ENCODE measurements at places on chromosomes 5 and 9. TPM values are rescaled to one million over a fixed set of nuclear protein-coding genes. Genes with fewer than 3 reads are reported as not detected.

DNA sequence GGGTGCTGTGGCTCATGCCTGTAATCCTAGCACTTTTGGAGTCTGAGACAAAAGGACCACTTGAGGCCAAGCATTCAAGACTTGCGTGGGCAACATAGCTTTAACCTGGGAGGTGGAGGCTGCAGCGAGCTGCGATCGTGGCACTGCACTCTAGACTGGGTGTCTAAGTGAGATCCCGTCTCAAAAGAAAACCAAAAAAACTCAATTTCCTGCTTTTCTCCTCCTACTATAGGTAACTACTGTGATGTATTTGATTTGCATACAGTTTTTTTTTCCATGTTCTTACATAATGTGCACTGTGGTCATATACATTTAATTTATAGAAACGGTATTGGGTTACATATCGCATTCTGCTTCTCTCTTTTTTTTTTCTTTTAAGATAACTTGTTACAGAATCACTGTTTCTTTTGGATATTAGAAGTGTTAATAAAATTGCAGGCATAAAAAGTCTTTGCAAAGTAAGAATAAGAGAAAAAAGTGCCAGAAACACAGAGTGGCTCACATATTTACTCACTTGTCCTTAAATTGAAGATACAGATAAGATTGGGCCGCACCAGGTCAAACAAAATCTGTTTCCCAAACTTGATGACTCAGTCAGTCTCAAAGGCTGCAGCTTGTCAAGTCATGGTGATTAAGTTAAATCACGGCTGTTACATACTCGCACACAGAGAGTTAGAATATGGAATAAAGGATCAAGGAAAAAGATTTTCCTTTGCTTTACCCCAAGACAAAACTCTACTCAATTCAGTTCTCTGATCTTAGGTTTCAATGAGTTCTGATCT lies 2.0 kb upstream of the PTGR1 start:
- H3K36me3 ChIP-seq: no peaks in the 10 kb centered on the region
- peaks cover 9% of the 10 kb centered on the region for H3K4me1 ChIP-seq
- no peak overlapping the region for H3K4me3 ChIP-seq
- no peaks in the 10 kb centered on the region for H3K27me3 ChIP-seq
- no peak overlapping the region for H3K27ac ChIP-seq
- DNase-seq: no peak

DNA sequence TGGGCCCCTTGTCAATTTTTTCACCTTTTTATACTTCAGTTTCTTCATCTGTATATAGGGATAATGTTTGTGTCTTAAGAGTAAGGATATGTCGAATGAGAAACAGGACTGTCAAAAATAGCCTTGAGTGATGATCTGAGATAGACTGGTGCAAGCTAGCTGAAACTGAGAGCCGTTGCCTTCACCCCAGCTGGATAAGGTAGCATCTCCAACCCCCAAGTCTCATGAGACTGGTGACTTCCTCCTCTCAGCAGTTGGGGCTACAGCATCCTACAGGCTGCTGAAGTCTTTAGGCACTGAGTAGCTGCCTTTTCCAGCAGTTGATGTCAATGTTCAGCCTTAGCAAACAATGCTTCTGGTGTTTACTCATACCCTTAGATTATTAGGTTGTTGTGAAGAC lies 330.2 kb downstream of the OSTF1 start:
- H3K27me3 ChIP-seq: no peaks in the 10 kb centered on the region
- no peak for DNase-seq
- H3K36me3 ChIP-seq: no peaks in the 10 kb centered on the region
- H3K4me1 ChIP-seq: no peaks in the 10 kb centered on the region

GRCh38 chr5:173464813-173465212 lies 136.6 kb upstream of the STC2 start:
- H3K4me1 ChIP-seq: no peaks in the 10 kb centered on the region
- H3K4me3 ChIP-seq: no peak overlapping the region
- H3K27ac ChIP-seq: no peak overlapping the region
- H3K27me3 ChIP-seq: no peaks in the 10 kb centered on the region

The FBN2 gene
- 0.06 TPM for total RNA-seq

The LIFR gene
- total RNA-seq: 17.0 TPM

The DEPDC1B gene
- 0.37 TPM for total RNA-seq

The IER5L gene
- total RNA-seq: 13.2 TPM

DNA sequence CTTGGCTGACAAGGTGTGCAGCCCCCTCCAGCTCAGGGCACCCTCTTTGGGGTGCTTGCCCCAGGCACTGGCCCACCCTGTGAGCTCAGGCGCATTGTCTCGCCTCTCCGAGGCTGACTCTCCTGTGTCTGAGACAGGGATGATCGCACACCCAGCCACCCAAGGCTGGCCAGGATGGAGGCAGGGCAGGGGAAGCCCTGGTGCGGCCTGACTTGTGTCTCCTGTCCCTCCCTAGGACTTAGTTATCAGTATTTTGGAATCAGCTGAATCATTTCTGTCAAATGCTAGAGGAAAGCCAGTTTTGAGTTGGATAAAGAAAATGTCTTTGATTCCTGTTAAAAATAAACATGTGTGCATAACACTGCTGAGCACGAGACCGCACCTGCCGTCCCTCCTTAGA lies 2.5 kb upstream of the DBH start:
- no peak overlapping the region for H3K27ac ChIP-seq
- H3K36me3 ChIP-seq: no peaks in the 10 kb centered on the region
- H3K27me3 ChIP-seq: no peaks in the 10 kb centered on the region
- no peak overlapping the region for H3K4me3 ChIP-seq

DNA sequence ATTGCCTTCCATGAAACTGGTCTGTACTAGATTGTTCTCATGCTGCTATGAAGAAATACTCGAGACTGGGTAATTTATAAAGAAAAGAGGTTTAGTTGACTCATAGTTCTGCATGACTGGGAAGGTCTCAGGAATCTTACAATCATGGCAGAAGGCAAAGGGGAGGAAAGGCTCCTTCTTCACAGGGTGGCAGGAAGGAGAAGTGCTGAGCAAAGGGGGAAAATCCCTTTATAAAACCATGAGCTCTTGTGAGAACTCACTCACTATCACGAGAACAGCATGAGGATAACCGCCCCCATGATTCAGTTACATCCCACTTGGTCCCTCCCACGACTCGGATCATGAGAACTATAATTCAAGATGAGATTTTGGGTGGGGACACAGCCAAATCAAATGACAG lies 163.2 kb downstream of the RFK start:
- no peaks in the 10 kb centered on the region for H3K4me1 ChIP-seq
- H3K27me3 ChIP-seq: no peaks in the 10 kb centered on the region
- no peak overlapping the region for H3K4me3 ChIP-seq
- DNase-seq: no peak

The NTRK2 gene
- 16.5 TPM for total RNA-seq

DNA sequence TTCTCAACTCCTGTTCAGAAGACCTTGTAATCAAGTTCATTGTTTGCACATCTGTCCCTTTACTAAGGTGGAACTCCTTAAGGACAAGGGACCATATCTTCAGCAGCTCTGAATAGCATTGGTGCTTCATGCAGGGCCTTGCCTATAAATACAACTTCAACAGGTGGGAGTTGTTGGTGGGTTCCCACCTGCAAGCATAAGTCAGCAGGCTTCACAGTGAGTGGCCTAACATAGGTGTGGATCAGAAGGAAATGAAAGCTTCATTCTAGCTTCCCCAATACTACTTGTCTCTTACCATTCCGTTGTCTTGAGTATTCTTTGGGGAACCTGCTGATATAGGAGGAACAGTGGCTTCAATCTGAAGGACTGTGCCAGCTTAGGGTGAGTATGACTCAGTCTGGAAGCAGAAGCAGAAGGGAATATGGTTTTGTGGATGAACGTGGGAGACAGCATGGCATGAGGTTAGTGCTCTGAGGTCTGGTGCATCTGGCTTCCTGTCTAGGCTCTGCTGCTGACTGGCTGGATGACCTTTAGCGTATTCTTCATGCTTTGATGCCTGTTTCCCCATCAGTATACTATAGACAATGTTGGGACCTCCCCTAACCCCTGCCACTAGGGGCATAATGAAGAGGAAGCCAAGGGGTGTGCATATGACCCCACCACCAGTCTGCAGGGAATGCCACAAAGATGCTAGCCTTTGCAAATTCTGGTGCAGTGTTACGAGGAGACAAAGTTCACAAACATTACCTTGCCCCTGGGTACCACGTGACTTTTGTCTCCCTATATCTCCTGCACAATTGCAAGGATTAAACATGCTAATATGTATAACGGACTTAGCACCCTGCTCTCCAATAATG lies 192.3 kb downstream of the PALM2AKAP2 start:
- no peaks in the 10 kb centered on the region for H3K4me1 ChIP-seq
- H3K36me3 ChIP-seq: no peaks in the 10 kb centered on the region
- H3K4me3 ChIP-seq: no peak overlapping the region
- no peaks in the 10 kb centered on the region for H3K27me3 ChIP-seq
- no peak overlapping the region for H3K27ac ChIP-seq
